ENCODE measurements at places on chromosomes 5 and 9. TPM values are rescaled to one million over a fixed set of nuclear protein-coding genes. Genes with fewer than 3 reads are reported as not detected.

PRRT1B gene
- not detected for total RNA-seq

CCDC152 gene
- total RNA-seq: 0.45 TPM

GRCh38 chr5:167708449-167708848 is 583.0 kb upstream of the WWC1 start:
- no peak for DNase-seq

GRCh38 chr9:126346031-126346430 is 19.4 kb downstream of the MVB12B start:
- no peak for DNase-seq

DNA sequence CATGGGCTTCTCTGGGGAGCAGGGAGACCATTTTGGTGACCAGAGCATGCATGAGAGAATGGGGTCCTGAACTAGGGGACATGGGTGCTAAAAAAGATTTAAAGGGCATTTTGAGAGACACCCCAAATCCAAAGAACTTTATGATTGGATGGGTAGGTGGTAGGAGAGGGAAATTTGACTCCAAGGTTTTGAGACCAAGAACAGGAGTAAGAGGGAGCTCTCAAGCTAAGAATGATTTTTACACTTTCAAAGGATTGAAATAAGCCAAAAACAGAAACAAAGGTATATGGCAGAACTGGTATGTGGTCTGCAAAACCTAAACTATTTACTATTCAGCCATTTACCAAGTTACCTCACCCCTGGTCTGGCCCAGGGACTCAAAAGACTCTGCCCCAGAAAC is 318.2 kb upstream of the CLINT1 start:
- DNase-seq: no peak

Measured in mesenteric fat pad (tissue), 1 donor.